Bronchus fibroblast of lung (primary cell): ENCODE measurements at places on chromosomes 5 and 9. TPM values are rescaled to one million over a fixed set of nuclear protein-coding genes. Genes with fewer than 3 reads are reported as not detected.

Gene PCDHB12
- not detected in 2 replicates for total RNA-seq

Gene CLTB
- 111 and 126 TPM in 2 replicates for total RNA-seq

Gene RGS7BP
- not detected in 2 replicates for total RNA-seq

Gene LCN1
- total RNA-seq: not detected in 2 replicates

Gene SLCO6A1
- total RNA-seq: not detected in 2 replicates

Gene HAND1
- not detected in 2 replicates for total RNA-seq

Gene PCDHB16
- under 0.01 TPM in 1 of 2 replicates, not detected in the other for total RNA-seq

Gene ELOVL7
- 0.34 TPM in 1 of 2 replicates, not detected in the other for total RNA-seq

Gene JAKMIP2
- 9.2 and 14.1 TPM in 2 replicates for total RNA-seq

Gene DPYSL3
- total RNA-seq: 62.2 and 62.7 TPM in 2 replicates

Gene LHX3
- total RNA-seq: not detected in 2 replicates

Gene TAS2R1
- total RNA-seq: not detected in 2 replicates

Gene HAVCR2
- under 0.01 and 0.17 TPM in 2 replicates for total RNA-seq

Gene LIFR
- total RNA-seq: 20.0 and 20.8 TPM in 2 replicates

Gene DAB2
- total RNA-seq: 44.7 and 54.3 TPM in 2 replicates

Gene PAEP
- not detected in 2 replicates for total RNA-seq

Gene GMCL2
- not detected in 2 replicates for total RNA-seq

Gene QRFP
- not detected in 2 replicates for total RNA-seq

Gene TAF1L
- total RNA-seq: not detected in 2 replicates

Gene OR13C4
- total RNA-seq: not detected in 2 replicates

Gene NUTM2G
- not detected in 2 replicates for total RNA-seq

Gene WNT8A
- total RNA-seq: not detected in 2 replicates

Gene HOMER1
- 2.7 and 3.7 TPM in 2 replicates for total RNA-seq

Gene ACSL6
- under 0.01 TPM in 1 of 2 replicates, not detected in the other for total RNA-seq

Gene HRH2
- total RNA-seq: 0.17 TPM in 1 of 2 replicates, not detected in the other

Gene DBH
- not detected in 2 replicates for total RNA-seq

Gene FBP1
- not detected in 2 replicates for total RNA-seq

Gene GPR151
- not detected in 2 replicates for total RNA-seq

Gene C6
- not detected in 2 replicates for total RNA-seq

Gene PDCD1LG2
- 3.0 and 4.9 TPM in 2 replicates for total RNA-seq

Gene CAMK2A
- 0.45 TPM in 1 of 2 replicates, not detected in the other for total RNA-seq

Gene TLX3
- total RNA-seq: not detected in 2 replicates

Gene SH2D3C
- under 0.01 TPM in 1 of 2 replicates, not detected in the other for total RNA-seq

Gene SIT1
- total RNA-seq: 0.15 TPM in 1 of 2 replicates, not detected in the other

Gene SLF1
- 8.6 and 10.3 TPM in 2 replicates for total RNA-seq

Gene SCGB3A2
- not detected in 2 replicates for total RNA-seq

Gene DOCK8
- total RNA-seq: under 0.01 TPM in 1 of 2 replicates, not detected in the other

Gene NME5
- 0.84 and 1.6 TPM in 2 replicates for total RNA-seq

Gene TXNDC15
- 73.0 and 85.4 TPM in 2 replicates for total RNA-seq

Gene WDR38
- total RNA-seq: not detected in 2 replicates

Gene SLC34A3
- not detected in 2 replicates for total RNA-seq

Gene PAIP1
- 81.2 and 85.6 TPM in 2 replicates for total RNA-seq

Gene OR1J2
- total RNA-seq: not detected in 2 replicates

Gene LOX
- 38.8 and 46.7 TPM in 2 replicates for total RNA-seq

Gene EGFL7
- 2.1 and 2.4 TPM in 2 replicates for total RNA-seq

Gene SLC27A4
- 20.7 and 21.1 TPM in 2 replicates for total RNA-seq

Gene CTXN3
- not detected in 2 replicates for total RNA-seq

Gene HAVCR1
- total RNA-seq: not detected in 2 replicates

Gene CTSV
- 0.89 and 1.0 TPM in 2 replicates for total RNA-seq

Gene PDE6A
- total RNA-seq: not detected in 2 replicates

Gene SLC6A7
- total RNA-seq: not detected in 2 replicates

Gene TXNDC8
- total RNA-seq: not detected in 2 replicates

Gene KCNMB1
- not detected in 2 replicates for total RNA-seq

Gene NUDT2
- 62.0 and 66.4 TPM in 2 replicates for total RNA-seq

Gene CCNG1
- 155 and 182 TPM in 2 replicates for total RNA-seq

Gene LCN6
- total RNA-seq: not detected in 2 replicates

Gene LCN15
- not detected in 2 replicates for total RNA-seq
